ENCODE measurements at places on chromosomes 6 and 20.

GRCh38 chr6:17022604-17023003 is 79.2 kb upstream of the STMND1 start:
- DNase-seq = no peak

DNA sequence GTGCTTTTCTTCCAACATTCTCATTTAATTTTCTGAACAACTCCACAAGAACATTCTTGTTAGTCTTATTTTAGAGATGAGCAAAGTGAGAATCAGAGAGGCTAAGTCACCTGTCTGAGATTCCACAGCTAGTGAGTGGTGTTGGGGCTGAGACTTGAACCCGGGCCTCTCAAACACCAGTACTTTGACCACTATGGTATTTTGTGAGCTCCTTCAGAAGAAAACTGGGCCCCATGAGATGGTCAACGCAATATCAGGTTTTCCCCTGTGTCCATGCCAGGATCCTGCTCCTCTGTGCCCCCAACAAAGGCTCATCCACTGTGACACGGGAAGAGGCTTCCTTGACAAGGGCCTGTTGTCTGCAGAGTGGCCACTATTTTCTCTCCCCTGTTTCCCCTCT is 51.9 kb downstream of the MAFB start:
- DNase-seq = no peak

GRCh38 chr6:34829137-34829536 is 37.3 kb downstream of the BLTP3A start:
- no peak for DNase-seq

- DNase-seq = no peak
Measured at GRCh38 chr20:33372993-33373441, 28.3 kb downstream of the CDK5RAP1 start.

DNA sequence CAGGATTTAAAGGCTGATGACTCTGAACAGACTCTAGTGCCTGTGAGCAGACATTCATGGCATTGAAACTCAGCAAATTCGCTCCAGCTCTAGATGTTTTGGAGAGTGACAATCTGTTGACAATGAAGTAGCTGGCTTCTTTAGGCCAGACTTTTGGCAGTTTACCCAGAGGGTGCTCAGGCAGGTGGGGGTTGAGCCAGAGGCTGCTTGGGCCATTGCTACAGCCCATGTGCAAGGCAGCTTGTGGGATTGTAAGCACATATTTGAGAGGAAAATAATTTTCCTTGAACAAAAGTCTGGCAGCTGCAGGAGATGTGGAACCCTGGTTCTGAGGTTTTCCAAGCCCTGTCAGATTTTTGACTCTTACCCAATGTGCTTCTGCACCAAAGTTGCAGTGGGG is 311.6 kb downstream of the CDC5L start:
- no peak for DNase-seq

GRCh38 chr6:161407581-161407980 is 133.7 kb upstream of the AGPAT4 start:
- no peak for DNase-seq

- DNase-seq = no peak
Measured at GRCh38 chr20:44070139-44070900, 116.7 kb downstream of the JPH2 start.

GRCh38 chr20:2866236-2866635 is 7.0 kb upstream of the PTPRA start:
- no peak for DNase-seq
